ENCODE measurements at places on chromosomes 11 and 22.

DNA sequence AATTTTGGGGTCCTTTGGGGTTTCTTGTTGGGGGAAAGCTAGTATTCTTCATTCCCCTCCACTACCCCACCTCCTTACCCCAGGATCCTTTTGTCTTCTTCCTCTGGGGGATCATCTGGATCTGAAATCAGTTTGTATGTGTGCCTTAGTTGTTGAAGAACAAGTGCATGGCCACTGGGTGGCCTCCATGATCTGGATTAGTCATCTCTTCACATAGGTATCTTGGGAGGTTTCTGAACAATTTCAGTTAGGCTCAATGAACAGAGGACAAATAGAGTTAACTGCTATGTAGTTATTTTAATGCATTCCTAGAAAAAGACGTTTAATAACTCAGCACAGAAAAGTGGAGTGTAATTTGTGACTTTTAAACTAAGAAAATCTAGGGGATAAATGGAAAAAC is 7.1 kb upstream of the VWA5A start:
- DNase-seq, result no peak

DNA sequence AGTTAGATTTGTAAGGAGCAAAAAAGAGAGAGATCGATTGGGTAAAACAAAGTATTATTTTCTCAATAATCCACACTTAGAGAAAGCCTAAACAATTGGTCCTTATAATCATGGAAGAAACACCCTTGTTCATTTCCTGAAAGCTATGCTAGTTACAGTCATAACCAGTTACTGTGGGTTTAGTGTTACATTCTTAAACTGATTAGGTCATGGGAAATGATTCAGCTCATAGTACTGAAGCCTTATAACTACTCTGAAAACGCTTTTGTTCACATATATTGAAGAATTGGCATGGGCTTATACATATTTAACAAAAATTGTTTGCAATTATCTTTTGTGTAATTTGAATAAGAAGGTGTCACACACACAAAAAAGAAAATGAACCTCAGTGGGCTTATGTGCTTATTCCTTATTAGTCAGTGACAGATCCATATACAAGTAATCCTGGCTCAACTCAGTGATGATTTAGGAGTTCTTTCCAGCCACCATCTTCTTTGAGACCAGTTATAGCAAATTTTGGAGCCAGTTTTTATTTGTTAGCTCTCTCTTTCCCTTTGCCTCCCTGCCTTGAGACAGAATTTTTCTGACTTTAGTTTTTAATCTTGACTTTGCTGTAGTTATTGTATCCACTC is 198.5 kb upstream of the CTSC start:
- no peak for DNase-seq

DNA sequence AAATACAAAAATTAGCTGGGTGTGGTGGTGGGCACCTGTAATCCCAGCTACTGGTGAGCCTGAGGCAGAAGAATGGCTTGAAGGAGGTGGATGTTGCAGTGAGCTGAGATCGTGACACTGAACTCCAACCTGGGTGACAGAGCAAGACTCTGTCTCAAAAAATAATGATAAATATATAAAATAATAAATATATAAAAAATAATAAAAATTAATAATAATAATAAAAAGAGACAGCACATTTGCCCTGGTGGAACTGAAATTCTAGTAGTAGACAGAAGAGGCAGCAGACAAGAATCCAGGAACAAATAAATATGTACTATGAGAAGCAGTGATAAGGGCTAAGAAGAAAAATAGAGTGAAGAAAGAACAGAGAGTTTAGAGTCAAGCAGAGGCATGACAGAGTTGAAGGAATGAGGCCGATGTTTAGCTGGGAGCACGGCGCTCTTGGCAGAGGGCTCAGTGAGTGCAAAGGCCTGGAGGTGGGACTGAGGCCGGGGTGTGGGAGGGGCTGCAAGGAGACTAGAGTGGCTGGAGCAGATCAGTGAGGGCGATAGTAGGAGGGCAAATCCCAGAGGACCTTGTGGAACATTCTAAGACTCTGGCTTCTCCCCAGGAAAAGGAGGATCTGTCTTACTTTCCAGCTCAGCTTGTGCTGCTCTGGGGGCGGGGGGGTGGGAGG is 410.3 kb downstream of the MN1 start:
- no peak for DNase-seq

- no peak for DNase-seq
Observed at GRCh38 chr11:17591293-17591692, 44.2 kb downstream of the OTOG start.

GRCh38 chr22:36977401-36977861 is 41.8 kb downstream of the TST start:
- DNase-seq, result peak; percentile 40

DNA sequence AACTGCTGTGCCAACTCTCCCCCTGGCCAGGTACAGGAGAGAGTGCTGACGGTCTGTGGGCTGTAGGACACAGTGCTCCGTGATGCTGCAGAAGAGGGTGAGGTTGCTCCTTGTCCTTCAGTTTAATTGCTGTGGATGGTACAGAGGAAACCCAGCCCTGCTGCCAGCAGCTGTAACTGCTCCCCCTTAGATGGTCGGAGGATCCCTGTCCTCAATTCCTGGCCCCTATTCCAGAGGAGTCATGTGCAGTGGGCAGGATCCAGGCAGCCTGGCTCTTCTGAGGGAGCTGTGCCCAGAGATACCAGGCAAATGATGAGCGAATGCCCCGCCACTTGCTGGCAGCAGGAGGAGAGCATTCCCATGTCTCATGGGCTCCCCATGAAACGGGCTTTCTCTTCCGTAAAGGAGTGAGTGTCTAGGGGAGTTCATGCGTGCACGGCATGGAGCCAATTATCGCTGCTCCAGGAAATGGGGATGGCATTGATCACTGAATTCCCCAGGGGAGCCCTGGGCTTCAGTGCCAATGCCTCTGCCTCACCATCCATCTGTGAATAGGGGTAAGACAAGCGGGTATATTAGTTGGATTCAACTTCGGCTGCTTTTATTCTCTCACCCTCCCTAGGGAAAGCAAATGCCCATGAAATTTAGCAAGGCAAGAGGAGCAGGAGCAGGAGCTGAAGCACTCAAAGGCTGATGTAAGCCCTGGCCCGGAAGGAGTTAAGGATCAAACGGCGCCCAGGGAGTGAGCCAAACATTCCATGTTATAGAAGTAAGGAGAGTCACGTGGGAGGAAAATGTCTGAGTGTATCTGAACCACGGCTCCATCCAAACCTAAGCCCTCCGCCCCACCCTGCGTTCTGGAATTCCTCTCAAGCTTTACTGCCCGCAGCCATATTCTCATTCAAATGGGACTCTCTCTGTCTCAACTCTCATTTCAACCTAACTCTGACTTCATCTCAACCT is 51.0 kb upstream of the CSNK2A3 start:
- DNase-seq, result no peak

DNA sequence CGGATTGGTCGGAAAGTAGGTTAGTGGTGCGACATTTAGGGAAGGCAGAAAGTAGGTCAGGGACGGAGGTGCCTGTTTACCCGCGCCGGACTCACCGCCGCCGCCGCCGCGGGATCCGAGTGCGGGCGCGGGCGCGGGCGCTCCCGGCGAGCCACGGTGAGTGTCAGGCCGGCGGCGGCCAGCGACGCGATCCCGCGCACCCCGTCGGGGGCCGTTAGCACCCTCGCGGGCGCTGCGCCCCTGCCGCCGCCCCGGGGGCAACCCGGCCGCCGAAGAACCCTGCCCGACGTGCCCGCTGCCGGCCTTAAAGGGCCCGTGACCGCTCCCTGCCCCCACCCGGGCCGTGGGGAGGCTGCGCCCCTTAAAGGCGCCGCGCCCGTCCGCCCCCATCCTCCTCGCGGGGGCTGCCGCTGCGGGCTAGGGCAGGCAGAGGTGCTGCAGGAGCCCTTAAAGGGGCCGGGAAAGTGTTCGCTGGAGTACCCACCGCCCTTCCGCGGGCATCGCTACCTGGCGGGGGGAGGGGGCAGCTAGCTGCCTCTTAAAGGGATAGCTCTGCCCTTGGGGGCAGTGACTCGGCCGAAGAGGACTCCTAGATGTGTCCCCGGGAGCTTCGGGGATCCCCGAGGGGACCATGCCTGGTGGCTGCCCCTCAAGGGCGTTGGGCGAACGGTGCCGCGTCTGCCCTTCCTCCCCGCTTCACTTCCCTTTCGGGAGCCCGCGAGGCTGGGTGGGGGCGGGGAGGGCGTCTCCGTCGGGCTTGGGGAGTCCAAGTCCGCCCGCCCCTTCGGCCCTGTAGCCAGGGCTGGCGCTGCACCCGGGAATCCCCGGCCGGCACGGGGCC is at the start of gene BMAL1:
Gene BMAL1, plus strand, starts transcription at position 23 of the 841 bp plus-strand sequence. CDS start 76,519 bp downstream, outside the sequence.
- DNase-seq, result no peak

DNA sequence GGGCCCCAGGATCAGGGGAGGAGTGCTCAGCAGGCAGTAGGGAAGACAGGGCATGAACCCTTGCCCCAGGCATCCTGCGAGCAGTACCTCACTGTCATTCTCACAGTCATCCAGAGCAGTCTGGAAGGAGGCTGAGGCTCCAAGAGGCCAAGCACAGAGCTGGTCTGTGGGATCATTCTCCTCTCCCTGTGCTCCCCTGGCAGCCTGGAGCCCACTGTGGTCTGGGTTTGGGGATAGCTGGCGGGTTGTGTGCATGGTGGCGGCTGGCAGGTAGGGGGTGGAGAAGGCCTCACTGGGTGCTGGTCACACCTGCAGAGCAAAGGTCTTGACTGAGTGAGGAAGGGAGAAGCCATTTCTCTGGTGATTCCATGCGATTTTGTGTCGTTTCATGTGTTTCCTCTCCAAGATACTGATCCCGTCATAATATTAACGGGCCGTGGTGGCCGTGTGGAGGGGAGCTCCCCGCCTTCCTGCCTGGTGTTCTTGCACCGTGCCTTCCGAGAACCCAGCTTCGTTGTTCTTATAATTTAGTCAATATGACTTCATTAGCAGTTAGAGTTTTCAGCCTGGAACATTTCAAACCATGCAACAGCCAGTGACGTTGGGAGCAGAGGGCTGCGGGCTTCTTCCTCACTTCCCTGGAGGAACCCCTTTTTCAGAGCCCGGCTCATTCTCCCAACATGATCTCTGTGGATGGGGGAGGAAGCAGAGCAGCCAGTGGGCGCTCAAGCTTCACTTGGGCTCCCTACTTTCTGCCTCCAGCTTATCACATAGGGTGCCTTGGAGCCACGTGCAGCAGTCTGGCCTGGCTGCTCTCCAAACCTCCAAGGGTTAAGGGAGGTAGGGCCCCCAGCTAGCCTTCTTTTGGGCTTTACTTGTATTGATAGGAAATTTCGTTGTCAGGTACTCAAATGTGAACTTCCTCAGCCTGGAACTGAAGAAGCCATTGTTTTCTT is 20.8 kb upstream of the ADORA2A start:
- DNase-seq, result no peak

GRCh38 chr11:69538854-69539253 is 57.4 kb downstream of the LINC01488 start:
- DNase-seq, result no peak

GRCh38 chr11:47488674-47489394 is 39.9 kb upstream of the RAPSN start:
- DNase-seq, result no peak

- DNase-seq, result no peak
Observed at GRCh38 chr11:62025487-62026105, 58.2 kb upstream of the FTH1 start.

DNA sequence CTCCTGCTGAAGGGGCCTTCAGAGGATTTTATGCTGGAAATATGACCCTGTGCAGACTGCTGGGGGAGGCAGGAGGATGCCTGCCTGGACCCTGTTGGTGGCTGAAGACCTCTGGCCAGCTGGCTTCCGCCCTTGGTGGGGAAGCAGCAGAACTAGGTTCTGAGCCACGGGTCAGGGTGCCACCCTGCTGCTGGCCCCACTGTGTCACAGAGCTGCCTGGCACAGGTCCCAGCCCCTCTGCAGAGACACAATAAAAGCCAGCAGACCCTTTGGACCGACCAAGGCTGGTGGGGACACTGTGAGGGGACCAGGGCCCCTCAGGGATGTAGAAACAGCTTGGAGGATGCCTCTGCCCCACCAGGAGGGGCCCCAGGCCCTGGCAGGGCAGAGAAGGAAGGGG is 6.9 kb upstream of the SREBF2 start:
- DNase-seq, result no peak

DNA sequence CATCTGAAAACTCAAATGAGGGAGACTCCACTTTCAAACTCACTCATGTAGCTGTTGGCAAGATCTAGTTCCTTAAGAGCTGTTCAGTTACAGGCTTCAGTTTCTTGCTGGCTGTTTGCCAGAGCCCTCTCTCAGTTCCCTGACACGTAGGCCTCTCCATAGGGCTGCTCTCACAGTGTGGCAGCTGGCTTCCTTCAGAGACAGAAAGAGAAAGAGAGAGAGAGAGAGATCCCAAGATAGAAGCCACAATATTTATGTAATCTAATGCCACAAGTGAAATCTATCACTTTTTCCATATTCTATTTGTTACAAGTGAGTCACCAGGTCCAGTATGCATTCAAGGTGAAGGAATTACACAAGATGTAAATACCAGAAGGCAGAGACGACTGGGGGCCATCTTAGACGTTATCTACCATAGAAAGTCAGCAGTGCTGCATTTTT is 168.8 kb downstream of the RCN1 start:
- DNase-seq, result no peak

GRCh38 chr22:37371491-37371890 is 55.8 kb downstream of the ELFN2 start:
- DNase-seq, result no peak

DNA sequence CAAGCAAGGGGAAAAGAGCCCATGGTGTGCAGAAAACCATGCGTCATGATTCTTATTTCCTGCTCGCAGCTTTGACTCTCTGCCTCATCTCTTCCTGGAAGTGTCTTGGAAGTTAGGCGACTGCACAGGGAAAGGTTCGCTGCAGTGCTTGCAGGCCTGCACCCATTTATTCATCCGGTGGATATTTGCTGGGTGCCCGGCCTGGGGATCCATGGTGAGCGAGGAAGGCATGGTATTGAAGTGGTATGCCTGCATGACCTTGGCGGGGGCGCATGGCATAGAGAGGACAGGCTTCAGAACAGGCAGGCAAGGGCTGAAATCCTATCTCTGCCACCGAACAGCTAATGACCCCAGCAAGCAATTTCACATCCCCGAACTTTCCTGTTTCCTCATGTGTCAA is 40.6 kb downstream of the FAM83F start:
- no peak for DNase-seq

DNA sequence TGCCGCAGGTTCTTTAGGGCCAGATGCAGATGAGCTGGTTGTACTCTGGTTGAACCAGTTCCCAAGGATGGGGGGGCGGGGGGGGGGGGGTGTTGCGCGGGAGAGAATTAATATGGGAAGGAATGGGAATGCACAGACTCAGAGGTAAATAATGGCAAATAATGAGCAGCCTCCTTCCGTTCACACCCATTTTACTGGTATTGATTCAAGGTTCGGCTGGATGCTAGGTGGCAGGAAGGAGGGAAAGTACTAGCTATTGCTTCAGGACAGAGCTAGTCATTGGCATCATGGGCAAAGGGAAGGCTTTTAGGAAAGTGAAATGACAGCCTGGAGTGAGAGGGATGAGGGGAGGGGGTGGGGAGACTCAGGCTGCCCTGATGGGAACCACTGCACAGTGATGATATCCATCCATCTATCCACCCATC is at the start of gene VSTM5:
Gene VSTM5, minus strand, starts transcription at position 25 of the 425 bp plus-strand sequence. CDS start 116 bp downstream, outside the sequence.
- DNase-seq, result no peak

DNA sequence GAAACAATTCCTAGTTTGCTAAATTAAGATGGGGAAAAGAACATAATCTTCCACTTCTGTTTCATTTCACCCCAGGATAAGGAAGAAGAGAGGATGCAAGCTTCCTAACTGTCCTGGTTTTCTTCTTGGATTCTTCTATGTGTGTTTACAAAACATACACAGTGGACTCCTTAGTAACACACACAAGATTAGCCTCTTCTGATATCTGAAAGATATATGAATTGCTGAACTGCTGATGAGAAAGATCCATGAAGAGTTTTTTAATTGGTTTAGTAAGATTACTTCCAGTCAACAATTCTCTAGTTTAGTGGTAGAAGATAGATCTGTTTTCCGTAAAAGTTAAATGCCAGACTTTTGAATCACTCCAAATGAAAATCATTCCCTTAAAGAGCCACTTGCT is 86.8 kb downstream of the WT1 start:
- DNase-seq, result no peak

Data from neuronal stem cell (in vitro differentiated cells).